LNCaP clone FGC (cell line): ENCODE measurements at places on chromosomes 12 and 14.

GRCh38 chr14:104634138-104634760 lies 29.7 kb upstream of the TMEM179 start:
- no peak for DNase-seq

- DNase-seq: no peak
Measured at GRCh38 chr12:80235944-80236343, 136.6 kb downstream of the OTOGL start.

DNA sequence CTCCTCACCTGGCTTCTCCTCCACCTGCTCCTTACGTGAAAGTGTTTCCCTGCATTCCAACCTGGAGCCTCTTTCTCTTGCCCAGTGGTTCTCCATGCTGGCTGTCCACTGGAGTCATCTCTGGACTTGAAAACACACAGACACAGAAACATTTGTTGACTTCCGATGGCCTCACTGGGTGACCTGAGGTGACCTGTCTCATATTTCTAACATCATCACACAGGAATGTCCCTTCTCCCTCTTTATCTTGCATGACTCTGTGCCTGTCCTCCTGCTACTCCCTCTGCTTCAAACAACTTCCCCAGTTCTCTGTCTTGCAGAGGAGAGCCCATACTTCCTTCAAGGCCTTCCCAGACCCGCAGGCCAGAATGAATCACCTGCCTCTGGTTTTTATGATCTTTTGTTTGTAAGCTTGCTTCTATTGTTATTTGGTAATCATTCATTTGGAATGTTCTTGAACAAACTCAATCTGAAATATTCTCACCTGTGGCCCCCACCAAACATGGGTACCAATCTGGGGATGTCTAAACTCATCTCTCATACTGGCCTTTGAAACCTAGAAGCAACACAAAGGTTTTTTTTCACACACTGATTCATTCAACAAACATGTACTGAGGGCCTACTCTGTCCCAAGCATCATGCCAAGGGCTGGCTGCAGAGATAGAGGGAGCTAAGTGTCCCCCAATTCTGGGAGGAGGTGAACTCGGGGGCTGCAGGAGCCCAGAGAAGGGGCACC lies 9.7 kb upstream of the RIN3 start:
- DNase-seq: peak; percentile 64

GRCh38 chr12:116735951-116736599 lies 1.8 kb downstream of the SPRING1 start:
- DNase-seq: peak; percentile 73

- no peak for DNase-seq
Measured at GRCh38 chr12:124487066-124487833, 80.2 kb downstream of the NCOR2 start.

- no peak for DNase-seq
Measured at GRCh38 chr14:26282578-26282977, 315.3 kb downstream of the NOVA1 start.

- DNase-seq: no peak
Measured at GRCh38 chr14:99624971-99625370, 20.0 kb upstream of the HHIPL1 start.

DNA sequence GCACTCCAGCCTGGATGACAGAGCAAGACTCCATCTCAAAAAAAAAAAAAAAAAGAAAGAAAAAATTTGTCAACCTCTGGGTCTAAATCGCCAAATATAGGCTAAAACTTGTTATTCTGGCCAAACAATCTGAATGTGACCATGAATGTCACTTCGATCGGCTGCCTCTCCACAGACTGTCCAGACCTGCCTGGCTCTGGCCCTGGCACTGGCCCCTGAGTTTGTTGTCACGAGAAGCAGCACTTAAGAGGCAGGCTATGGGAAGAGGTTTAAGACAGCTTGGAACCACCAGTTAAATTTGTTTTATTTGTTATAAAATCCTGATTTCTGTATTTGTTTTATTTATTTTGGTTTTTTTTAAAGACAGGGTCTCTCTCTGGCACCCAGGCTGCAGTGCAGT lies 14.5 kb downstream of the WSB2 start:
- no peak for DNase-seq

DNA sequence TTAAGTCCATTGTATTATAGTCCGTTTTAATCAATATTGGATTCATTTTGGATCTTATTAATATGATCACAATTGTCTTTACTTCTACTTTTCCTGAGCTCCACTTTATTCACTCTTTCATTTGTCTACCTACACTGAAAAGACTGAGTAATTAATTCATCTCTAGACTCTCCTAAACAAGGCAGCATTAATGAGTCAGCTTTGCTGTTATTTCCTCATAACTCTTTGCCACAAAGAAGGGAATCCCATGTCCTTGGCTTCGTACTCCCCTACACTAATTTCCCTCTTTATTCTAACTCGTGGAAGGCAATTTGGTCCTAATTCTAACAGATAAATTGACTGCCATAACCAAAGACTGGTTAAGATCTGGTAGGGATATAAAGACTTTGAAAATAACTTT lies 91.9 kb downstream of the ARMH4 start:
- DNase-seq: no peak

- no peak for DNase-seq
Measured at GRCh38 chr14:79842270-79842669, 369.0 kb downstream of the DIO2 start.

DNA sequence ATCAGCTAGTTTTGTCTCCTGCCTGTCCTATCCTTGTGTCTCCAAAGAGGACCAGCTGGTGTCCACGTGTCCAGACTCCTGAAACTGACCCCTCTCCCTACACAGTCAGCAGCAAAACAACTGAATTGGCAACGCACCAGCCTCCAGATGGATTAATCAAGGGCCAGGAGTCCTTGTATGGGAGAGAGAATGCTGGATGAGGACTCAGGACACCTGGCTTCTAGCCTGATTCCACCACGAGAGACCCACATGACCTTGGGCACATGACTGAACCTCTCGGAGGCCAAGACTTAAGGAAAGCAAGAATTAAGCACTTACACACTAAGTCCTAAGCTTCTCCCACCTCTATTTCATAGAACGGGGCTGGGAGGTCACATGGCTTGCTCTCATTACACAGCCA lies 60.4 kb upstream of the CMKLR1 start:
- DNase-seq: no peak

- DNase-seq: no peak
Measured at GRCh38 chr14:54497224-54497623, 8.4 kb upstream of the GMFB start.

GRCh38 chr14:58368956-58369355 lies 26.8 kb upstream of the TOMM20L start:
- DNase-seq: no peak

DNA sequence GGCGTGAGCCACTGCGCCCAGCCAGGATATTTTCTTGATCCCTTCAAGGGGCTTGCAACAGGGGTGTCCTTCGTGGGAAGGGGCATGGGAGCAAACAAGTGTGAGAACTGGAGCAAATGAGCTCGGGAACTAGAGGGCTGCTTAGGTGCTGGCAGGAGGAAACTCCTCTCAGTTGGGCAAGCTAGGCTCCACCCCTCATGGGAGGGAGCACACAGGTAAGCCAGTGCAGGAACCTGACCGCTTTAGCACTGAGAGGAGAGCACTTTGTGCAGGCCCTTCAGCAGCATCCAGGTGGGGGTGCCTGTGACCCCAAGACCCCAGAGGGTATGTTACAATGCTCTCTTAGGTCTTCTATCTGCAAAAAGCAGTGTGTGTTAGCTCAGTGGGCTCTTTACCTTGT lies 755.4 kb upstream of the MDGA2 start:
- no peak for DNase-seq

GRCh38 chr12:25529738-25530137 lies 23.3 kb downstream of the LMNTD1 start:
- DNase-seq: no peak
